ENCODE measurements at places on chromosomes 1 and 21.

DNA sequence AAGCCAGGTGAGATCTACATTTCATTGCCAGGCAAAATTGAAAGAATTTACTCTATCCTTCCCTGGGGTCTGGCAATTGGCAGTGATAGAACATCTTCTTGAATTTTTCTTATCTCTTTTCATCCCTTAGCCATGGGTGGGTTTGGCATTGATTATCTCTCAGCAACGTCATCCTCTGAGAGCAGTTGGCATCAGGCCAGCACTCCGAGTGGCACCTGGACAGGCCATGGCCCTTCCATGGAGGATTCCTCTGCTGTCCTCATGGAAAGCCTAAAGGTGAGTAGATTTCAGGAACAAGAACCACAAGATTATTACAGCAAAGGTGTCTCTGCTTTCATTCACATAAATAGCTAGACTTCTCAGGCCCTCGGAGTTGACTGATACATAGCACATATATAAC lies 39.3 kb downstream of the NCF2 start:
- no peak for DNase-seq

- DNase-seq: no peak
Observed at GRCh38 chr1:67608661-67609576, 76.1 kb upstream of the GADD45A start.

DNA sequence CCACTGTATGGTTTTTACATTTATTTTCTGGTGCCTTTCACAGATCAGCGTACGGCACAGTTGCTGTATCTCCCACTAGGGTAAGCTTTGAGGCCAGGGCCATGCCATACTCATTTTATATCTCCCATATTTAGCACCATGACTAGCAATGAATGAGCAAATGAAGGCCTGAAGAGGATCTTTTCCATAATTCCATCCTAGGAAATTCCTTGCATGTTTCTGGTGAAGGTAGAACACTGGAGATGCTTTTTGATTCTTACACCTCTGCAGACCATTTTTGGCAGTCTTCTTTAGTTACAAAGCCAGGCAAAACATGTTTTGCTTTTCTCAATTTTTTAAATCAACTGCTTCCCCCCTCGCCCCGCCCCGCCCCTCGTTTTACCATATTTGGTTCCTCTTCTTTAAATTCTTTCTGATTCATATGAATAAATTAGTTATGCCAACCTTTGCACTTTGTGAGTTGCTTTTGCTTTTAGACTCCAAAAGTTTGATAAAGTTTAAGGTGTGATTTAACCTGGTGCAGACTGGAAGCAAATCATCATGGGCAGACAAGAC lies 78.9 kb upstream of the AK4 start:
- peak; percentile 39 for DNase-seq

DNA sequence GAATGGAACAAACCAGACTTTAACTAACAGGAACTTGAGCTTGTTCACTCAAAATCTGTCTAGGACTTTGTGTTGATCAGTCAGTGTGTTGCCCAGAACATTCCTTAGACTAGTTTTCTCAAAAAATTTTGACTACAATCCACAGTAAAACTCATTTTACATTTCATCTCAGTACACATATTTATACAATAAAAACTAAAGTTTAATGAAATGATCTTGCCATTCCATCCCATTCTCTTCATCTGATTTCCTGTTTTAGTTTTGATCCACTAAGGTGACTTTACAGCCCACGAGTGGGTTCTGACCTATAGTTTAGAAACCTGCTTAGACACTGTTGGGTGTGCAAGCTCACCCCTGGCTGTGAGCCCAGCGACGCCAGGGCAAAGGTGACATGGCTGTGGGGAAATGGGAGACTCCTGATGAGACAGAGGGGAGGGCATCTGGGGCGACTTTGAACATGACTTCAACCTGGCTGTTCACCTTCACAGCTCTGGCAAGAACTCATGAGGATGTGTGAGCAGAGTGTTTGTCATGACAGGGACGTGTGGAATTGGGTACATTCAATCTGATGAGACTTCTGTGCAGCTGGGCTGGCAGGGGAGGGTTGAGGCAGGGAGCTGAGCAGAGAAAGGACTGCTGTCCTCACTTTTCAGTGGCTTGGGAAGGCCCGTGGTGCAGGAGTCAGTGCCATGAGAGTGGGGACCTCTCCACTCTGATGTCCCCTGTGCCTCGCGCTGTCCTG lies 40.6 kb downstream of the LHX4 start:
- no peak for DNase-seq

DNA sequence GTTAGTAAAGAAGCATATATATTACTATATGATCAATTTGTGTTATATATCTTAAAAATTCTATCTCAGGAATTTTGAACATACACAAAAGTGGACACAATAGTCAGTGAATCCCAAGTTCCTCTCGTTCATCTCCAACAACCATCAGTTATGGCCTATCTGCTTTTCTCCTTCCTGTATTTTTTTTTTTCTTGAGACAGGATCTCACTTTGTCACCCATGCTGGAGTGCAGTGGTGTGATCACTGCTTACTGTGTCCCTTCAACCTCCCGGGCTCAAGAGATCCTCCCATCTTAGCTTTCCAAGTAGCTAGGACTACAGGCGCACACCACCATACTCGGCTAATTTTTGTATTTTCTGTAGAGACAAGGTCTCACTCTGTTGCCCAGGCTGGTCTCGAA lies 9.4 kb downstream of the SPEN start:
- DNase-seq: no peak

DNA sequence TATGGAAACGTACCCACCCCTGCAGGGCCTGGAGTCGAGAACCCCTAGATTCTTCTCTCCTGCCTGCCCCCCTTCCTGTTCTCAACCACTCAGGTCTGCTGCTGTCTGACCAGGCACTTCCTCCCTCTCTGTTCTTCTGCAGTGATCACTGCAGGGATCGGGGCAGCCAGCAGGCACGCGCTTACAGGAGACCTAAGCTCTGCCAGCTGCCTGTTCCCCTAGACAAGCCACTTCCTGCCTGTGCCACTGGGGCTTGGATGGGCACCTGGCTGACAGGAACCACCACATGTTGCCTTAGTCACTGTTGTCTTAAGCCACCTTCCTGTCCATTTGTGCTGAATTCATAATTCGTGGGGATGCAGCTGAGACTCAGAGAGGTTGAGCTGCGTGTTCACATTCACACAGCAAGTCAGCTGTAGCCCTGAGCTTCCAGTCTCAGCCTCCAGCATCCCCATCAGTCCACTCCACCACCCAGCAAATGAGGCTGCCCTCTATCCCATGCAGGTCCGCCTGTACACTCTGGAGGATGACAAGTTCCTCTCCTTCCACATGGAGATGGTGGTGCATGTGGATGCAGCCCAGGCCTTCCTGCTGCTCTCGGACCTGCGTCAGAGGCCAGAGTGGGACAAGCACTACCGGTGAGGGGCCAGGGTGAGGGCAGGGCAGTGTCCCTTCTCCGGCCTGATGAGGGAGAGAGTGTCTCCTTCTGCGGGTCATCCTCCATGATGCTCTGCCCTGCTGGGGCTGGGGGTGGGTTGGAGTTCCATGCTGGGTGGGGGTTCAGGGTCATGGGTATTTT lies 18.6 kb downstream of the FAM151A start:
- peak; percentile 9 for DNase-seq

GRCh38 chr1:93672069-93672468 lies 9.6 kb downstream of the BCAR3 start:
- DNase-seq: no peak

GRCh38 chr1:162003061-162003829 lies 20.4 kb downstream of the OLFML2B start:
- no peak for DNase-seq

DNA sequence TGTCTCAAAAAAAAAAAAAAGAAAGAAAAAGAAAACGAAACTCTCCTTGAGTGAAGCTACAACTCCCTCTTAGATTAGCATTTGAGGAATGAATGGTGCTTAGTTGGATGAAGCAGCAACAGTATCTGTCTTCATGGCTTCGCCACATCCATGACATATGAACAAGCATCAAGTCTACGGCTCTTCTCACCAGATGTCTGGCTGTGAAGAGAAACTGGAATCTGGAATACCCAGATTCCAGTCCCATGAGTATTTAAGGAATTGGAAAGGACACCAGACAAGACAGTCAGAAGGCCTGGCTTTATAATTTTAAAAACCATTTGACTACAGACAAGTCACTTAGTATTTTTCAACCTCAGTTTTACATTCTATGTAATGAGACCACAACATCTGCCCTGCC lies 38.0 kb upstream of the TADA1 start:
- no peak for DNase-seq

- no peak for DNase-seq
Observed at GRCh38 chr1:207805841-207806421, 54.1 kb downstream of the CD46 start.

Data from activated CD4-positive, alpha-beta T cell treated with anti-CD3 and anti-CD28 coated beads for 1 hour (primary cell).